ENCODE measurements at places on chromosomes 12 and 14. TPM values are rescaled to one million over a fixed set of nuclear protein-coding genes. Genes with fewer than 3 reads are reported as not detected.

GRCh38 chr12:51406859-51407258 lies 15.7 kb upstream of the GALNT6 start:
- H3K4me1 ChIP-seq: no peaks in the 10 kb centered on the region
- no peak overlapping the region for H3K27ac ChIP-seq
- H3K36me3 ChIP-seq: no peaks in the 10 kb centered on the region
- no peak overlapping the region for H3K4me3 ChIP-seq

DNA sequence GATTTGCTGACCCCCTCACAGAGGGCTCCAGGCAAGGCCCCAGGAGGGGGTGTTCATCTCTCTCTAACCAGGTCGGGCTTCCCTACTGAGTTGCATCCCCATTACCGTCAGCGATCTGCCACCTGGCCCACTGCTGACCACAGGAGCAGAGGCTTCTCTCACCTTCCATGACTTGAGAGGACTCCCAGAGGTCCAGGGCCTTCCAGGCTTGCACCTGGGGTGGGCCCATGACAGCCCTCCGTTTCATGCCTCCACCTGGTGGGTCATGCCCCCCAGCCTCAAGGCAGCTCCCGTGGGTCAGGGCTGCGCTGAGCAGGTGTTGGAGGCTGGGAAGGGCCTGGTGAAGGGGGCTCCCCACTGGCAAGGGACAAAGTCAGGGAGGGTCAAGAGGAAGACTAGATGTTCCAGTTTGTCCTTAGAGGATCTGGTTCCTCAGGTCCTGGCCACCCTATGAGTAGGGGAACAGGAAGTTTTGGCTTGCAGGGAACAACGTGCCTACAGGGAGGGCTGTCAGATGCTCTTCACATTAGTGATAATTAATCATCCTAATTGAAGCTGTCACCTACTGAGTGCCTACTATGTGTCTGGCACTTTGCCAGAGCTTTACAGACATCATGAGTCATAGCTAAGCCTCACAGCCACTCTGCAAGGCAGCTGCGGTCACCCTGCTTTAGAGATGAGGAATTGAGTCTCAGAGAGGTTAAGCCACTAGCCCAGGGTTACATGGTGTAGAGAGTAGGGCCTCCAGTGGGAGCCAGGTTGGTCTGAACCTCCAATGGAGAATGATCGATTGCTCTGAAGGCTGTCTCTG lies 13.8 kb downstream of the NFKBIA start:
- 0 out of 2 replicates have a peak, but pooled peaks cover 3% of the 10 kb centered on the region for H3K27me3 ChIP-seq
- no peak overlapping the region for H3K27ac ChIP-seq
- H3K4me3 ChIP-seq: no peak overlapping the region
- H3K36me3 ChIP-seq: no peaks in the 10 kb centered on the region
- peak; percentile 69 for DNase-seq

GRCh38 chr14:39320318-39320717 lies 86.6 kb downstream of the MIA2 start:
- H3K36me3 ChIP-seq: peaks cover 29% of the 10 kb centered on the region
- H3K4me1 ChIP-seq: no peaks in the 10 kb centered on the region
- H3K27me3 ChIP-seq: no peaks in the 10 kb centered on the region

GRCh38 chr12:104727726-104728465 lies 230.2 kb downstream of the SLC41A2 start:
- no peaks in the 10 kb centered on the region for H3K36me3 ChIP-seq
- no peaks in the 10 kb centered on the region for H3K4me1 ChIP-seq
- no peaks in the 10 kb centered on the region for H3K27me3 ChIP-seq
- H3K27ac ChIP-seq: no peak overlapping the region

DNA sequence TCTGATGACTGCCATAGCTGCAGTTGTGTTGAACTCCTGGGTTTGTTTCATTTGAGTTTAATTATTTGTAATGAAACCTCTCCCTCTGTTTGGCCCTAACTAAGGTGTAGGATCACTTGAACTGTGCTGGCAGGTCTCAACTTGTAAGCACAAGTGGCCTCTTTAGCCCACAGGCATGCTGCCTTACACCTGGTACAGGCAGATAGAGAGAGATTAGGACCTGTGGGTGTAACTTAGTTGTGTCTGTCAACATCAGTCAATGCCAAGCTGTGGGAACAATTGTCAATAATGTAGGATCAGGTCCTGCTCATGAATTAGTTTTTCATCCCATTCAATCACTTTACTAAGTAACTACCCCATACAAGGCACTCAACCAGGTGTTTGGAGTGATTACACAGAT lies 263.0 kb upstream of the G2E3 start:
- H3K27ac ChIP-seq: no peak overlapping the region
- H3K4me3 ChIP-seq: no peak overlapping the region
- no peak for DNase-seq
- no peaks in the 10 kb centered on the region for H3K4me1 ChIP-seq
- no peaks in the 10 kb centered on the region for H3K36me3 ChIP-seq

DNA sequence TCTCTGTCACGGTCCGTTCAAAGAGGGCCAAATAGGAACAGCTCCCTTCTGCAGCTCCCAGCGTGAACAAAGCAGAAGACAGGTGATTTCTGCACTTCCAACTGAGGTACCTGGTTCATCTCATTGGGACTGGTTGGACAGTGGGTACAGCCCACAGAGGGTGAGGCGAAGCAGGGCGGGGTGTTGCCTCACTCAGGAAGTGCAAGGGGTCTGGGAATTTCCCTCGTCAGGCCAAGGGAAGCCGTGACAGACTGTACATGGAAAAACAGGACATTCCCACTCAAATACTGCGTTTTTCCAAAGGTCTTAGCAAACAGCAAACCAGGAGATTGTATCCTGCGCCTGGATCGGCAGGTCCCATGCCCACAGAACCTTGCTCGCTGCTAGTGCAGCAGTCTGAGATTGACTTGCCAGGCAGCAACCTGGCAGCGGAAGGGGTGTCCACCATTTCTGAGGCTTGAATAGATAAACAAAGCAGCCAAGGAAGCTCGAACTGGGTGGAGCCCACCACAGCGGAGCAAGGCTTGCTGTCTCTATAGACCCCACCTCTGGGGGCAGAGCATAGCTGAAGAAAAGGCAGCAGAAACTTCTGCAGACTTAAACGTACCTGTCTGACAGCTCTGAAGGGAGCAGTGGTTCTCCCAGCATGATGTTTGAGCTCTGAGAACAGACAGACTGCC lies 22.7 kb downstream of the SLC38A1 start:
- peaks cover 51% of the 10 kb centered on the region for H3K36me3 ChIP-seq
- H3K27ac ChIP-seq: no peak overlapping the region
- no peaks in the 10 kb centered on the region for H3K4me1 ChIP-seq
- no peak overlapping the region for H3K4me3 ChIP-seq
- DNase-seq: no peak

- peaks cover 13% of the 10 kb centered on the region for H3K36me3 ChIP-seq
- no peaks in the 10 kb centered on the region for H3K27me3 ChIP-seq
- H3K4me3 ChIP-seq: peak overlapping the region; percentile 88
Observed at GRCh38 chr12:76030341-76031080, 1.1 kb downstream of the PHLDA1 start.

- no peak overlapping the region for H3K27ac ChIP-seq
- DNase-seq: no peak
- no peaks in the 10 kb centered on the region for H3K27me3 ChIP-seq
- H3K4me3 ChIP-seq: no peak overlapping the region
Observed at GRCh38 chr14:33030386-33030785, 91.7 kb downstream of the NPAS3 start.

DNA sequence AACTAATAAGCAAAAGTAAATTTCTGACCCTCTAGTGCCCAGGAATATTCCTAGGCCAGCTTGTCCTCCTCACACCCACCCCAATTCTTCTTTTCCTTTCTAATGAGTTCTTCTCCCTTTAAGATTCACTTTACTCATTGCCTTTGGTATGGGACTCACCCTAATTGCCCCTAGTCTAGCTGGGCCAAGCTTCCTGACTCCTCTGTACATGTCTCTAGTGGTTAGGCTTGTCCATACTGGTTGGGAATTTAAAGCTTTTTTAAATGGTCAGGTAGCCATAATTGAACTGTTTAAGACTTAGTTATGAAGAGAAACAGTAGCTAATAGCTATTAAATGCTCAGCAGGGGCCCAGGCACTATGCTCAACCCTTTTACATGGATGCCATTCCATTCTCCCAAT lies 248.2 kb downstream of the C12orf42 start:
- no peak for DNase-seq
- H3K4me1 ChIP-seq: no peaks in the 10 kb centered on the region
- no peak overlapping the region for H3K4me3 ChIP-seq
- H3K36me3 ChIP-seq: no peaks in the 10 kb centered on the region

- H3K36me3 ChIP-seq: peaks cover 55% of the 10 kb centered on the region
- peak overlapping the region; percentile 97 for H3K27ac ChIP-seq
- peaks cover 97% of the 10 kb centered on the region for H3K4me1 ChIP-seq
- H3K4me3 ChIP-seq: peak overlapping the region; percentile 55
- no peaks in the 10 kb centered on the region for H3K27me3 ChIP-seq
Observed at GRCh38 chr14:54784060-54784459, 118.6 kb downstream of the GCH1 start.

GRCh38 chr12:114809097-114809496 lies 125.1 kb upstream of the TBX3 start:
- H3K36me3 ChIP-seq: no peaks in the 10 kb centered on the region
- H3K27ac ChIP-seq: no peak overlapping the region
- H3K27me3 ChIP-seq: no peaks in the 10 kb centered on the region
- no peak for DNase-seq

GRCh38 chr14:83827383-83827782 lies 1702.6 kb upstream of the FLRT2 start:
- no peak for DNase-seq
- no peak overlapping the region for H3K27ac ChIP-seq
- no peaks in the 10 kb centered on the region for H3K4me1 ChIP-seq
- 0 out of 2 replicates have a peak, but pooled peaks cover 3% of the 10 kb centered on the region for H3K27me3 ChIP-seq
- no peaks in the 10 kb centered on the region for H3K36me3 ChIP-seq
- no peak overlapping the region for H3K4me3 ChIP-seq

DNA sequence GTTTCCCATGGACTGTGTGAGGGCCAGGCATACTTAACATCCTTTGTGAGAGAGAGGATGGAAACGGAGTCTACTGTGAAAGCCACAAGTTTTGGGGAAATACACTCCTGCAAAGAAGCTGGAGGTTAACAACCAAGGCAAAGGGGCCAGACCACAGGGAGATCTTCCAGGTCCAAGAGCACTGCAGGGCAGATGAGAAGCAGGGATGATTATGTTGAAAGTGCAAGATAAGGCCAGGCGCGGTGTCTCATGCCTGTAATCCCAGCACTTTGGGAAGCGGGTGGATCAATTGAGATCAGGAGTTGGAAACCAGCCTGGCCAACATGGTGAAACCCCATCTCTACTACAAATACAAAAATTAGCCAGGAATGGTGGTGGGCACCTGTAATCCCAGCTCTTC lies 15.1 kb downstream of the COQ6 start:
- peaks cover 35% of the 10 kb centered on the region for H3K36me3 ChIP-seq
- H3K27me3 ChIP-seq: no peaks in the 10 kb centered on the region
- H3K27ac ChIP-seq: no peak overlapping the region
- no peak for DNase-seq

- peak; percentile 86 for DNase-seq
- no peaks in the 10 kb centered on the region for H3K4me1 ChIP-seq
Observed at GRCh38 chr12:65123435-65124063, 2.4 kb upstream of the WIF1 start.

- H3K4me3 ChIP-seq: no peak overlapping the region
- peak; percentile 81 for DNase-seq
- H3K36me3 ChIP-seq: no peaks in the 10 kb centered on the region
- H3K4me1 ChIP-seq: no peaks in the 10 kb centered on the region
- no peak overlapping the region for H3K27ac ChIP-seq
Observed at GRCh38 chr14:37246427-37246829, 48.7 kb downstream of the MIPOL1 start.

DNA sequence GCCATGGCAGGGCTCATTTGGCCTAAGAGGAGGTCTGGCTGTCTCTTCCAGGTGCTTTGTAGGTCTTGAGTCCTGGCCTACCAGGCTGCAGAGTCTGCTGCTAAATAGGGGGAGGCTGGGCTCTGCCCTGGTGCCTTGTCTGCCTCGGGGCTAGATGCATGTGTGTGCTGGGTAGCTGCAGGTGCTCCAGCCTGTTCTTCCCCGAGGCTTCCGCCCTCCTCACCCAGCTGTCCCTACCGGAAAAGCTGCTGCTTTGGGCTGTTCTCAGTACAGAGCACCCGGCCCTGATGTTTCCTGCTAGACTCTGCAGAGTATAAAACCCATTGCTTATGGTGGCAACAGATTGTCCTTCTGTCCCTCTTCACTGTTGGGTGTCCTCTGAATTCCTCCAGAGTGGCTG lies 37.7 kb downstream of the RAB35 start:
- H3K4me1 ChIP-seq: no peaks in the 10 kb centered on the region
- H3K36me3 ChIP-seq: no peaks in the 10 kb centered on the region
- no peak overlapping the region for H3K4me3 ChIP-seq
- no peaks in the 10 kb centered on the region for H3K27me3 ChIP-seq

- H3K4me3 ChIP-seq: no peak overlapping the region
- H3K27me3 ChIP-seq: no peaks in the 10 kb centered on the region
- peaks cover 20% of the 10 kb centered on the region for H3K36me3 ChIP-seq
- H3K27ac ChIP-seq: no peak overlapping the region
Observed at GRCh38 chr12:132079695-132080094, 64.4 kb downstream of the DDX51 start.

- no peak overlapping the region for H3K4me3 ChIP-seq
- no peaks in the 10 kb centered on the region for H3K4me1 ChIP-seq
- DNase-seq: no peak
Observed at GRCh38 chr14:56199982-56200577, 81.9 kb downstream of the PELI2 start.

DNA sequence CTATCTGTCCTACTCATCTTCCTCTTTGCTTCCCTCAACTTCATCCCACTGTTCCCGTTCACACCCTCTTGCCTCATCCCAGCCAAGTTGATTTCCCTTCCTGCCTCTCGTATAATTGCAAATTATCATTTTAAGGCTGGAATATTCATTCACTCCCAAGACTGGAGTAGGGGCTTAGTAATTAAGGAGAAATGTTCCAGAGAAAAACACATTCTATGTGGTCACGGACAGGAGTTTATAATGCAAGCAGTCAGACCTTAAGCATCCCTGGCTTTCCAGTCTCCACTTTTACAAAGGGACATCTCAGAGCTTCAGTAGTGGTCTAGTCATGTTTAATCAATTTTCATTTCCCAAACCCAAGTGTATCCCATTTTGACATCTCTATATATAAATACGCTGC lies 54.9 kb downstream of the TMEM132D start:
- no peak overlapping the region for H3K4me3 ChIP-seq
- no peak overlapping the region for H3K27ac ChIP-seq
- no peaks in the 10 kb centered on the region for H3K36me3 ChIP-seq
- H3K27me3 ChIP-seq: no peaks in the 10 kb centered on the region
- no peak for DNase-seq

DNA sequence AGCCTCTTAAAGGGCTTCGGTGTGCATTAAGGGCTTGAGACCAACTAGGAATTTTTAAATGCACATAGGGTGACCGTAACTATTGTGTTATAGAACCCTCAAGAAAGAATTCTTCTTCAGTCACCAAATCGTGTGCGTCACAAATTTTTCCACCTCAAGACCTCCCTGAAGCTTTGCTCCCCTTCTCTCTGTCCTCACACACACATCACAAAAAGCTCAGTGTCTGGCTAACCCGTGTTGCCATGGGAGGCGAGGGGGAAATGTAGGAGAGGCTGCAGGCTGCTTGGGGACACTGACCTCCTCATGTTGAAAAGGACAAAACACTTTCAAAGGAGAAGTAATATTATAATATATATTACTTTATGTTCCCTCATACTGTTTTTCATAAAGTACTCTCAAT lies 10.6 kb downstream of the SSPN start:
- no peak overlapping the region for H3K4me3 ChIP-seq
- no peak overlapping the region for H3K27ac ChIP-seq
- H3K4me1 ChIP-seq: no peaks in the 10 kb centered on the region
- DNase-seq: no peak
- H3K27me3 ChIP-seq: no peaks in the 10 kb centered on the region

Gene KRT3
- total RNA-seq: not detected

Gene BTG1
- total RNA-seq: 12.4 TPM

Gene MIP
- total RNA-seq: not detected

Gene RCOR1
- total RNA-seq: 46.9 TPM

Gene SERPINA12
- total RNA-seq: not detected

Gene NFATC4
- 17.1 TPM for total RNA-seq

Gene TMCC3
- 0.82 TPM for total RNA-seq

Gene ADAMTS20
- not detected for total RNA-seq

Gene SERPINA1
- not detected for total RNA-seq
